ENCODE measurements at places on chromosomes 3 and 15. TPM values are rescaled to one million over a fixed set of nuclear protein-coding genes. Genes with fewer than 3 reads are reported as not detected.

DNA sequence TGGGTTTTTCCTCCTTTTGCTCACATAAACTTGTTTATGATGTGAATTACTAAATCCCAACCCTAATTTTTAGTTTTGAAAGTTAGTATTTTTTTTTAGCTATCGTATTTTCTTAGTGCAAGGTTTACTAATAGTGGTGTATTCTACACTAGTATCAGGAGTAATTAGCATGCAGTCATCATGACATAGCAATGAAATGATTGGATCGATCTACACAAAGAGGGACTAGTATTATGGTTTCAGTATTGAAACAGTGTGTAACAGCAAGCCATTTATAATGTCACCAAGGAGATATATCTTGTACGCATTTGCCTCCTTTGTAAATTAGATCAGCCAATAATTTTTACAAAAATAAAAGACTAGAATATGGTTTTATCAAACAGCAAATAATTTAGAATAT, 38.7 kb downstream of the RNF111 start:
- DNase-seq = no peak

GRCh38 chr3:70281663-70282062, 30.8 kb downstream of the MDFIC2 start:
- no peak for DNase-seq

DNA sequence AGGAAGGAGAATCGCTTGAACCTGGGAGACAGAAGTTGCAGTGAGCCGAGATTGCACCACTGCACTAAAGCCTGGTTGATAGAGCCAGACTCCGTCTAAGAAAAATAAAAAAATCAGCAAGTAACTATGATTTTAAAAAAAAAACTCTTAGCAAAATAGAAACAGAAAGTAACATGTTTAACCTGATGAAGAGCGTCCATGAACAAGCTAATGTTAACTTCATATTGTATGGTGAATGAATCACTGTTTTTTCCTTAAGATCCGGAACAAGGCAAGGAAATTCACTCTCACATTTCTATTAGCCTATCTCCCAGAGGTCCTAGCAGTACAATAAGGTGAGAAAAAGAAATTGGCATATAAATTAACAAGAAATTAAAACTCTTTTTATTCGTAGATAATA, 69.0 kb downstream of the RFX7 start:
- DNase-seq = no peak

DNA sequence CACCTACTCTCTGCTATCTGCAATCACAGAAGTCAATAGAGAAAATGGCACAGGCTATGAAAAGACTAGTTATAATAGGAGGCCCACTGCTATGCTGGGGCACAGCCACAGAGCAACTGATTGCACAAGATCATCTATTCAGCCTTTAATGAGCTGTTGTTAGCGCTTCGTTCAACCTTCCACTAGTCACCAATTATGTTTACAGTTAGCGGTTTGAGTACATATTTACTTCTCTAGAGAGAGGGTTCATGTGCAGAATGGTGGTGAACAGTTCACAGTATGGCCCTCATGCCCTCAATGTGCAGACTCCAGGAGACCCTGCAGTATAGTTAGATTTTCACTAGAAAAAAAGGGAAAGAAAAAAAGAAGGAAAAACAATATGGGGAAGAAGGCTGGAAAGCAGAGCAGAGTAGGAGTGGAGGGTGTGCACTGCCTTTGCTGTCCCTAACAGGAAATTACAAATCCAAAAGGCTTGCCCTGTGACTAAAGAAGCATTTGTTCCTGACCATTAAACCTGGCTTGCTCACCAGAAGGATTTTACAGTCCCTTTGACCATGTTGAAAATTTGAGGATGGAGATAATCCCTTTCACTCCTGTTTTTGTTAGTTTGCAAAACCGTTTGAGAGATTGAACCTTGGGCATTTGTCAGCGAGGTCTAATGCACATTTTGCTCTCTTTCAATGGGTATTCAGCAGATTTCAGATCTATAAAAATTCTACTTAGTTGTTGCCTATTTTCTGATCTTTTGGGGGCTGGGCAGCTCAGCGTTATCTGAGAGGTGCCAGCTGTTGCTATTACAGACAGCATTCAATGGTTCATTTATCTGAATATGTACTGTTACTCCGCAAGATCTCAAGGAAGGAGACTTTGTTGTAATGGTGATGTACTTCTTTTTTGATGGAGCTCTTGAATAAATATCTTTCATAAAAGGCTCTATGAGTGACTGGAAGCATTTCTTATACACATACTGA, 296.1 kb downstream of the LSAMP start:
- no peak for DNase-seq

GRCh38 chr15:50531766-50532165, 14.7 kb downstream of the USP50 start:
- DNase-seq = no peak

- DNase-seq = no peak
Measured at GRCh38 chr15:52148403-52148802, 35.8 kb upstream of the BCL2L10 start.

DNA sequence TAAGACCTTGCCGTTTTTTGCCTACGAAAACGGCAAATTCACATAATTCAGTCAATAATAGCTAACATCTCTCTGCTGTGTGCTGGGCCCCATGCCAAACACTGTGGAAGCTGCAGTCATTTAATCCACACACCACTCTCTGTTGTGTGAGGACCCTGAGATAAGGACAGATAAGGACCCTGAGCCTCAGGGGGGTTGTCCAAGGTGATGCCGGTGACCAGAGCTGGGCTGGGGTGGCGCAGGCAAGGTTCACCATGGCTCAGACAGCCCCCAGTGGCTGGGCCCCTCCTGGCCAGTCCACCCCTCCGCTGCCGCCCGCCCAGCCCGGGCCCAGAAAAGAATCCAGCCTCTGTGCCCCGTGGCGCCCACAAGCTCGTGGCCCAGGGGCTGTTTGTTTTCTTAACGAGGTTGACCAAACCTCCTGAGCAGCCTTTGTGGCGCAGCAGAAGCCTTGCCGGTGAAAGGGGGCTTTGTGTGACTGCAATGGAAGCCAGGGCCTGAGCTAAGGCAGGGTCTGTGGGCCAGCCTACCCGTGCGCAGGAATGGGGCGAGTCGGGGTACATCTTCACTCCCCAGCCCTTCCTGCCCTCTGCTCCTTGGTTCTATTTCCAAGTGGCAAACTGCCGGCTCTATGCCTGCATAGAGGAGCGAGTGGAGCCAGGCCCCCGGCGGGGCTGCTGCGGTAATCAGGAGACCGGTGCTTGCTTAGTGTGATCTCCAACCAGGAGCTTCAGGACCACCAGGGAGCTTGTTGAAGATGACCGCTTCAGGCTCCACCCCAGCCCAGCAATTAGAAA, 4.4 kb upstream of the SNX22 start:
- DNase-seq = peak; percentile 68

TP63 gene
- 4.1 TPM for total RNA-seq

PCSK6 gene
- total RNA-seq = 24.4 TPM

DNA sequence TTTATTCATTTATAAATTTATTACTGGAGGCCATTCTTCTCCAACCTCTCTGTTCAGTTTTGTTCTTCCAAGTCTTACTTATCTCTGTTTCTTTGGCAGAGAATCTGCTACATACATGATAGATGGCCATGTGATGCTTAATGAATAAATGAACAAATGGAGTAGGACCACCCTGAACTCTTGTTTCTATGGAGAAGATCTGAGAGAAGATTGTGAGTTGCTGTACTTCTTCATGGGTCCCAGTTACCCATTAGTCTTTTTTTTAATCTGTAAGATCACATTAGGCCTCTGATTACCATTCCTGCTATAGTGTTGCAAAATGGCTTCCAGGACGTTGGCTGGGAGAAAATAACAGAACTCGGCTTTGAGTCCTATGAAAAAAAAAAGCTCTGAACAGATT, 191.9 kb upstream of the SYNPR start:
- no peak for DNase-seq

SLC6A20 gene
- 1.2 TPM for total RNA-seq

DNA sequence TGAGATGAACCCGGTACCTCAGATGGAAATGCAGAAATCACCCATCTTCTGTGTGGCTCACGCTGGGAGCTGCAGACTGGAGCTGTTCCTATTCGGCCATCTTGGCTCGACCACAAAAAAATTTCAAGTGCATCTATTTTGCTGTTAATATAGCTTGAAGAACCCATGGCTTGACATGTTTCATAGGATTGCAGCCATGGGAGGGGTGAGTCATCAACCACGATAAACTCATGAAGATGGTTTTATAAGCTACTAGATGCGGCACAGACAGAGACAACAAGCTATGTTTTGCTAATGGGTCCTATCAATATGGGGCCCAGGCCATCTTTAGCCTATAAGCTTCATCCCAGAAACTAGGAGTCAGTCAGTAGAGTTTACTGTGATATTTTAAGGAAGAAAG, 100.4 kb upstream of the PHLDB2 start:
- no peak for DNase-seq

DNA sequence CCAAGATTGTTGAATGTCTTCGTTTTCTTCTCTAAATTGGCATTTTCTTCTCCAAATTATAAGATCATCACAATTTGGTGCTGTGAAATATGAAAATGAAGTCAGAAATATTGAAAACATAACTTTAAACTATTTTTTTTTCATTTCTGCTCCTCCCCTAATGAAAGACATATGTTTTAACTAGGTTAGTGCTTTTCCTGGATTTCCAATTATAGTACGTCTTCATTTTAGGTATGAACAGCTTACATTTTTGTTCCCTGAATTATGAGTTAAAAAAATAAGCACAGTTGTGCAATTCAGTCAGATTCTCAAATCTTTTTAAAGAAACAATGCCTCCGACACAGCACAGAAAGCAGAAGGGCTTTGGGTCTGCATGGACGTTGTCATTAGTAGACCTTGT, 83.5 kb upstream of the CFAP20DC start:
- DNase-seq = no peak

- no peak for DNase-seq
Measured at GRCh38 chr15:89707577-89707976, 17.0 kb downstream of the WDR93 start.

GOLGA6B gene
- total RNA-seq = not detected

SPSB4 gene
- 0.29 TPM for total RNA-seq

NIT2 gene
- total RNA-seq = 37.6 TPM

DNA sequence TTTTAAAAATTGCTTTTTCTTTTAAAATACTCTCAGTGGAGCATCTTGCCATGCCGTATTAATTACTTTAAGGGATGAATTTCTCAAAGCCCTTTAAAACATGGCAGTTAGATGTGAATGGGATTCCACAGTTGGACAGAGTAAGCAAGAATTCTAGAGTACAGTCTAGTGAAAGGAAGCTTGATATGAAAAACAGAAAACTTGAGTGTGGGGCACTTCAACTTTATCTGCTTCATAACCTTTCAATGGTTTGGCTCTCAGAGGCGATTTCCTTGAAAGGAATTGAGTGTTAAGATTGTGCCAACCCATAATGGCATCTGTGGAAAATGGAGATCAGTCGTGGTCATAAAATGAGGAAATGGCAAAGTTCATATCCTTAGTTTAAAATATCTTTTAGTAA, 127.7 kb upstream of the SAMMSON start:
- DNase-seq = no peak

DNA sequence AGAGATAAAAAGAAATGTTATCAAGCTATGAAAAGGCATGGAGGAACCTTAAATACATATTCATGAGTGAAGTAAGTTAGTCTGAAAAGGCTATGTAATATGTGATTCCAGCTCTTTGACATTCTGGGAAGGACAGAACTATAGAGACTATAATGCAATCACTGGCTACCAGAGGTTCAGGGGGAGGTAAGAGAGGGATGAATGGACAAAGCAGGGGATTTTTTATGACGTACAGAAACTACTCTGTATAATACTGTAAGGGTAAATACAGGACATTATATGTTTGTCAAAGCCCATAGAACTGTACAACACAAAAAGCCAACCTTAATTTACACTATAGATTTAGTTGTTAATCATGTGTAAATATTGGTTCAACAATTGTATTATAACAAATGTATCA, 46.1 kb downstream of the MCTP2 start:
- DNase-seq = no peak

- no peak for DNase-seq
Measured at GRCh38 chr3:112136959-112137693, 4.1 kb upstream of the GCSAM start.

- DNase-seq = no peak
Measured at GRCh38 chr3:159150180-159150579, 348.3 kb downstream of the MFSD1 start.

DNA sequence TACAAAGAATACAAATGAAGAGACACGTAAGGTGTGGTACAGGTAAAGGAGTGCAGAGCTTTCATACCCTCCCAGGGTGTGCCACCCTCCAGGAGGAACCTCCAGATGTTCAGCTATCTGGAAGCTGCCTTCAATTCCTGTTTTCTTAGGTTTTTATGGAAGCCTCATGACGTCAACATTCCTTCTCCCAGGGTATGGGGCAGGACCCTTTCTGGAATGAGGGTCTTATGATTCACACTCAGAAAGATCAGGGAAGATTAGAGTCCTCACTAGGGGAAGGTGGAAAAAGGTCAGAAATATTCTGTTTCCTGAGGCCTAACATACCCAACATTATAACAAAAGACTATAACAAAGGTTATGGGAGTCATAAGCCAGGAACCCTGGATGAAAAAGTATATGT, 99.8 kb upstream of the PLCL2 start:
- DNase-seq = no peak

DNA sequence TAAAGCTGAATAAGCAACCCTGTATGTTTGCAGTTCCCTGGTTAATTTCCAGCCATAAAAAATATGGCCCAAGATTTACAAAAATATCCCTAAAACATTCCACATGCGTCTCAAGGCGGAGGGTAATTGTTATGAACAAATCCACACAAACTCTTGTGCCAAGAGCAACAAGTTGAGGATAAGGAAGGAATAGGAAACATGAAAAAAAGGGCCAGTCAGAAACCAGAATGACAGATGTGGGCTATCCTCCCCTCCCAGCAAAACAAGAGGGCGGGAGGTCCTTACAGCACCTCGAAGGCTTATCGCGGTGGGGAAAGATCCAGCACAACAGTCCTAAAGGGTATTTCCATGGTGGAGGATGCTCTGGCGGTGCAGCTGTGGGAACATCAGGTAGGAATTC, 155.6 kb upstream of the HES1 start:
- DNase-seq = no peak

GRCh38 chr3:165854696-165855095, 17.5 kb upstream of the BCHE start:
- DNase-seq = no peak

DNA sequence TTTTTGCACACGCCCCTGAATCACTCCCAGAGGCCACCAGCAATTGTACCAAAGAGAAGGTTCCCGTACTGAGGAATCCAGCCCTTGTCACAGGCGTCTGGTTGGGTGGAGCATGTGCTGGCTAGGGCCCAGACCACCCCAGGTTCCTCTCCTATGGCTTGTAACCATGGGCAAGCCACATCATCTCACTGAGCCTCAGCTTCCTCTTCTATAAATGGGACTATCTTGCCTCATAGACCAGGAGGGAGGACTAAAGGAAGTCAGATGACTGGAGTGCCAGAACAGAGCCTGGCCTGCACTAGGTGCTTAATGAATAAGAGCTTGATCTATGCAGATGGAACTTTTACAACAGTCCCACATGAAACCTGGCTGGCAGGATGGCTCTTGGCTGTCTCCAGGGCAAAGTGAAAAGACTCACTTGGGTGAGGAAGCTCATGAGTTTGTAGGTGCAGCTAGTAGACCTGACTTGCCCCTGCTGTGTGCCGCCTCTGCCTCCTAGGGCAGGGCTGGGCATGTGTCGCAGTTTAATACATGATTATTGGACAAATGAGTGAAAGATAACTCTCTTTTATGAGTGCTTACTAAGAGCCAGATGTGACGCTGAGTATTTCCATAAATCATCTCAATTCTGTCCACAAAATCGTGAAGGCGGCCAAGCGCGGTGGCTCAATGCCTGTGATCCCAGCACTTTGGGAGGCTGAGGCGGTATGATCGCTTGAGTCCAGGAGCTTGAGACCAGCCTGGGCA, 29.3 kb downstream of the CTSH start:
- DNase-seq = no peak

LRTM1 gene
- total RNA-seq = not detected

- DNase-seq = no peak
Measured at GRCh38 chr3:196274585-196274984, 12.9 kb downstream of the PCYT1A start.

Measured in upper lobe of left lung (tissue), 6 donors.